ENCODE measurements at places on chromosomes 13 and 19. TPM values are rescaled to one million over a fixed set of nuclear protein-coding genes. Genes with fewer than 3 reads are reported as not detected.

Gene C1QTNF9
- not detected for total RNA-seq

Gene ZNF677
- 11.1 TPM for total RNA-seq

Gene RFX1
- 2.6 TPM for total RNA-seq

Gene ZNF738
- 7.8 TPM for total RNA-seq

Gene FCAR
- total RNA-seq, result 0.66 TPM

Gene C19orf38
- 2.7 TPM for total RNA-seq

GRCh38 chr13:75395066-75395465 lies 86.9 kb downstream of the TBC1D4 start:
- H3K4me1 ChIP-seq, result no peaks in the 10 kb centered on the region
- H3K36me3 ChIP-seq, result no peaks in the 10 kb centered on the region
- H3K4me3 ChIP-seq, result no peak overlapping the region

GRCh38 chr13:32587011-32587810 lies 959 bp downstream of the PDS5B start:
- H3K27ac ChIP-seq, result peak overlapping the region; percentile 98
- peak overlapping the region; percentile 74 for H3K4me3 ChIP-seq
- peak; percentile 59 for DNase-seq
- no peaks in the 10 kb centered on the region for H3K36me3 ChIP-seq

DNA sequence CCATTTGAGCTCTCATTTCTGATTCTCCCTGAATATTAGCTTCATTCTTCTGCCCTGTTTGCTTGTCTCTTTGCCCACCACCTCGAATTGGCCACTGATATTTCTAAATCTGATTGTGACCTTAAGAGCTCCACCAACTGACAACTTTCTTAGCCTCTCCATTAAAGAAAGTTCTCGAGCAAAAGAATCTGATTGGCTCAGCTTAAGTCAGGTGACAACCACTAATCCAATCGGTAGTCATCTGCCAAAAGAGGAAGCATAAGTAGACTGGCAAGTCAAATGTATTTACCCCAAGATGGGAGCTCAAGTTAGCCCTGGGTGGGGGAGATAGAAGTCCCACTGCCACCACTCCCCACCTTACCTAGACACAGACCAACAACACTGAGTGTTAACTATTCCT lies 41.5 kb downstream of the NOTCH3 start:
- H3K27ac ChIP-seq, result no peak overlapping the region
- no peak for DNase-seq
- H3K36me3 ChIP-seq, result no peaks in the 10 kb centered on the region
- H3K27me3 ChIP-seq, result no peaks in the 10 kb centered on the region
- H3K4me3 ChIP-seq, result no peak overlapping the region

- H3K36me3 ChIP-seq, result no peaks in the 10 kb centered on the region
- no peak for DNase-seq
- no peaks in the 10 kb centered on the region for H3K27me3 ChIP-seq
- H3K27ac ChIP-seq, result peak overlapping the region; percentile 27
These were observed 22.4 kb downstream of the GTF2F2 start for GRCh38 chr13:45142440-45143345.

GRCh38 chr19:44050740-44051649 lies 841 bp upstream of the ZNF223 start:
- H3K27ac ChIP-seq, result peak overlapping the region; percentile 61
- no peaks in the 10 kb centered on the region for H3K4me1 ChIP-seq
- H3K36me3 ChIP-seq, result peaks cover 5% of the 10 kb centered on the region
- H3K27me3 ChIP-seq, result no peaks in the 10 kb centered on the region

- H3K27ac ChIP-seq, result no peak overlapping the region
- DNase-seq, result no peak
- no peak overlapping the region for H3K4me3 ChIP-seq
- no peaks in the 10 kb centered on the region for H3K36me3 ChIP-seq
- no peaks in the 10 kb centered on the region for H3K27me3 ChIP-seq
These were observed 6.4 kb upstream of the ERICH6B start for GRCh38 chr13:45621950-45622349.

- no peaks in the 10 kb centered on the region for H3K36me3 ChIP-seq
- H3K27ac ChIP-seq, result no peak overlapping the region
- H3K4me1 ChIP-seq, result no peaks in the 10 kb centered on the region
- DNase-seq, result no peak
- H3K27me3 ChIP-seq, result no peaks in the 10 kb centered on the region
- H3K4me3 ChIP-seq, result no peak overlapping the region
These were observed 84.0 kb downstream of the MZT1 start for GRCh38 chr13:72643311-72643989.

DNA sequence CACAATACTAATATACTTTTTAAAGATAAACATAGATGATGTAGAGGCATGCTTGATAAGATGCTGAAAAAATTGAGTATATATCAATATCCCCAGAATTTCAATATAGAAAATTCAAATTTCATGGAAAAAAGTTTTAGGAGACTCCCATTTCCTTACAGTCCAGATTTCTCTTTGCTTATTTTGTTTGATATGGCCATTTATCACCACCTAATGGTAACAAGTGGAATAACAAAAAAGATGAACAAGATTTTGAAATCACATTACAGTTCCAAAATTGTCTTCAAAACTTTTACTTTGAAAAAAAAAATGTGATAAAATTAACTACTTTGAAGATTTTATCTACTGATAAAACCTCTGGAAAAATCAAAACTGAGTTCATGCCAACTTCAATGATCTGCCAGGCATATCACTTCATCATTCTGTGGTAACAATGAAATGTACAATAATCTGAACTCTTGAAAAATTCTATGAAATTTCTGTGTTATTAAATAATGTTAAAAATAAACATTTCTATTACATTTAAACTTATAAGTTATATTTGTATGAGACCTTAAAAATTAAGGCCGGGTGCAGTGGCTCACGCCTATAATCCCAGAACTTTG lies 17.5 kb downstream of the MIPEP start:
- H3K4me1 ChIP-seq, result no peaks in the 10 kb centered on the region
- no peak overlapping the region for H3K4me3 ChIP-seq
- DNase-seq, result no peak
- H3K27me3 ChIP-seq, result no peaks in the 10 kb centered on the region
- no peaks in the 10 kb centered on the region for H3K36me3 ChIP-seq

DNA sequence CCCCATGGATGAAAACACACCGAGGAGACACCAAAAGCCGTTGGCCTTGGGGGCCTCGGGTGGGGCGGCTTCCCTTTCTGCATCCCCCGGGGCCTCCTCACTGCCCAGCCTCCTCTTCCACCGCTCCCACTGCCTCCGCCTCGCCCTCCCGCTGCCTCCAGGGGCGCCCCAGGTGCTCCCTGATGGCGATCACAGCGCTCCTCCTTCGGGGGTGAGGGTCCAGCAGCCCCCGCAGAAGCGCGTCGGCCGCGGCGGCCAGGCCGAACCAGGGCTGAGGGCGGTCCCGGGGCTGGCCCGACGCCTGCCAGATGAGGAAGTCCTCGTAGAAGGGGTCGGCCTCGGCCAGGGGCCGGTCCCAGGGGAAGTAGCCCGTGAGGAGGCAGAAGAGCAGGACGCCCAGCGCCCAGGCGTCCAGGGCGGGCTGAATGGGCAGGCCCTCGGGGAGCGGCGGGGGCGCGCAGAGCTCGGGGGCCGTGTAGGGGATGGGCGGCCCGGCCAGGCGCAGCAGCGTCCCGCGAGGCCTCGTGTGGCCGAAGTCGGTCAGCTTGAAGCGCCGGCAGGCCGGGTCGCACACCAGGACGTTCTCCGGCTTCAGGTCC lies 7.2 kb downstream of the SBK2 start:
- H3K36me3 ChIP-seq, result no peaks in the 10 kb centered on the region
- H3K27me3 ChIP-seq, result no peaks in the 10 kb centered on the region
- H3K4me3 ChIP-seq, result no peak overlapping the region
- DNase-seq, result no peak
- H3K4me1 ChIP-seq, result peaks cover 3% of the 10 kb centered on the region
- H3K27ac ChIP-seq, result no peak overlapping the region

- no peak overlapping the region for H3K27ac ChIP-seq
- H3K27me3 ChIP-seq, result peaks cover 2% of the 10 kb centered on the region
- H3K4me1 ChIP-seq, result peaks cover 11% of the 10 kb centered on the region
- no peak for DNase-seq
- H3K36me3 ChIP-seq, result no peaks in the 10 kb centered on the region
These were observed 143.2 kb upstream of the ZNF536 start for GRCh38 chr19:30228835-30229524.

DNA sequence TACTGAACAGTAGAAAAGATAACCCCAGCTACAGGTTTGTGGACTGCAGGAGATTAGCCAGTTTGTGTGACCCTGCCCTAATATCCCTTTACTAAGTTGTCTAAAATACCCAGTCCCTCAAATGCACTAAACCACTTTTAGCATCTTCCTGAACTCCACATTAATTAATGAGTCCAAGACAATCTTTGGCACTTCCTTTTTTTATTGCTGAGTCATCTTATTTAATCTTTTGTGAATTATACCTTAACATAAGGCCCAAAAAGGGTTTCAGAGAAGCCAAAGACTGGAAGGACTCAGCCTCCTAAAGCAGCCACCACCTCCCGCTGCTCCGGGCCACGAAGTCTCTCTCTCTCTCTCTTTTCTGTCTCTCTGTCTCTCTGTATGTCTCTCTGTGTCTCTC lies 48.8 kb upstream of the PDCD5 start:
- no peak for DNase-seq
- no peak overlapping the region for H3K27ac ChIP-seq
- no peaks in the 10 kb centered on the region for H3K4me1 ChIP-seq
- H3K27me3 ChIP-seq, result no peaks in the 10 kb centered on the region
- H3K36me3 ChIP-seq, result no peaks in the 10 kb centered on the region

- H3K4me1 ChIP-seq, result no peaks in the 10 kb centered on the region
- DNase-seq, result no peak
- H3K27ac ChIP-seq, result no peak overlapping the region
- no peaks in the 10 kb centered on the region for H3K36me3 ChIP-seq
These were observed 73.1 kb downstream of the KCTD12 start for GRCh38 chr13:76813000-76813691.

DNA sequence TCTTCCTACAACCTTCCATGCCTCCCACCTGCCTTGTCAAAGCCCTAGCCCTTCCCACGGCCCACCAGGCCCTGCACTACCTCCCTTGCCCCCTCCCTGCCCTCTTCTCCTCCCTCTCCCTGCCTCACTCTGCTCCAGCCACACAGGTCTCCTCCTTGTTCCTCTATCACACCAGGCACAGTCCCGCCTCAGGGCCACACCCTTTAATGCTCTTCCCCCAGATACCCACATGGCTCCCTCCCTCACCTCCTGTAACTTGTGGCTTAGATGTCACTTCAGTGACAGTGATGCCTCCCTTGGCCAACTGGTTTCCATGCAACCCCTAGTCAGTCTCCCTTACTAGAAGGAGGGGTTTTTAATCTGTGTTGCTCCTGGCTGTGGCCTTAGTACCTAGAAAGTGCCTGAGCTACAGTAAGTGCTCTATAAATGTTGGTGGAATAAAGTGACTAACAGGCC lies 1.3 kb downstream of the SIRT6 start:
- no peaks in the 10 kb centered on the region for H3K36me3 ChIP-seq
- H3K27me3 ChIP-seq, result no peaks in the 10 kb centered on the region
- DNase-seq, result no peak

- no peak overlapping the region for H3K4me3 ChIP-seq
- no peaks in the 10 kb centered on the region for H3K4me1 ChIP-seq
- no peak for DNase-seq
- no peaks in the 10 kb centered on the region for H3K27me3 ChIP-seq
These were observed 8.7 kb downstream of the FIZ1 start for GRCh38 chr19:55590617-55591016.

DNA sequence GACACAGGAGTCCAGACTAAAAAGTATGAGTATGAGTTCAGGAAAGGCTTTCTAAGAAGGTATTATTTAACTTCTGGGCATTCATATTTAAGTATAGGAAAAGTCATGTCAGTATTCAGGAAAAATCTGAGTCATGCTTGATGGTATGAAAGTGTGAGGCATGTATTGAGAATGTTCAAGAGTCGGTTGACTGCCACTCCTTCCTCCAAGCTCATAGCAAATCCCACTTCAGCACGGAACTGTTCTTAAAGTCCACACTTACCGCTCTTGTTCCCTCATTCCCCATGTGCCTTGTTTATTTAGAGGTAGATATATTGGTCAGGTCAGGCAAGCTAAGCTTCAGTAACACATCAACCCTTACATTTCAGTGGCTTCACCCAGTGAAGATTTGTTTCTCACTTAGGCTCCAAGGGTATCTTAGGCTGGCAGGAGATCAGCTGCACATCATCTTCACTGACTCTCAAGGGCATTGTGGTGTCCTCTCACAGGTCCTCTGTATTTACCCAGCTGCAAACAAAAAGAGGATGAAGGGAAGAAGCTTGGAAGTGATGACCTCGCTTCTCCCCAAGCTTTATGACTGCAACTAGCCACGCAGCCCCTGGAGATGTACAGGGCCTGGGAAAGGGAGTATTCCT lies 1189.2 kb downstream of the EFNB2 start:
- H3K27me3 ChIP-seq, result no peaks in the 10 kb centered on the region
- no peaks in the 10 kb centered on the region for H3K36me3 ChIP-seq
- H3K4me1 ChIP-seq, result no peaks in the 10 kb centered on the region

DNA sequence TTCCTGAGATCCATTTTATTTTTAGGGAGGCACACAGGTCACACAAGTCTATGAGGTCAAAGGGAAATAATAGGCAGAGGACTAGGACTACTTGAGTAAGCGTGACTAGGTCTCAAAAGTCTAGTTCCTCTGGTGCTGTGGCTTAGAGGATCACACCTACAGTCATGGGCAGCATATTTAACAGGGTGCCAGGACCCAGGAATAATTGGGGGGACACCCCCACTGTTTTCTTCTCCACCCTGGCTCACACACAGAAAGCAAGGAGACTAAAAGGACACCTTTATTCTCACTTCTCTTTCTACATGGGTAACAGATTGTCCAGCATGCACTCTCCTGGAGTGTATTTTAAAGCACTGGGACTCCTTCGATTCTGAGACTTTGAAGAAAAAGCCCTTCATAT lies 26.2 kb downstream of the OXGR1 start:
- no peaks in the 10 kb centered on the region for H3K36me3 ChIP-seq
- no peak overlapping the region for H3K4me3 ChIP-seq
- no peak for DNase-seq

GRCh38 chr19:2426611-2427428 lies 566 bp downstream of the TIMM13 start:
- peaks cover 19% of the 10 kb centered on the region for H3K4me1 ChIP-seq
- no peak for DNase-seq
- no peaks in the 10 kb centered on the region for H3K27me3 ChIP-seq
- H3K4me3 ChIP-seq, result peak overlapping the region; percentile 93
- no peaks in the 10 kb centered on the region for H3K36me3 ChIP-seq
- H3K27ac ChIP-seq, result peak overlapping the region; percentile 97

DNA sequence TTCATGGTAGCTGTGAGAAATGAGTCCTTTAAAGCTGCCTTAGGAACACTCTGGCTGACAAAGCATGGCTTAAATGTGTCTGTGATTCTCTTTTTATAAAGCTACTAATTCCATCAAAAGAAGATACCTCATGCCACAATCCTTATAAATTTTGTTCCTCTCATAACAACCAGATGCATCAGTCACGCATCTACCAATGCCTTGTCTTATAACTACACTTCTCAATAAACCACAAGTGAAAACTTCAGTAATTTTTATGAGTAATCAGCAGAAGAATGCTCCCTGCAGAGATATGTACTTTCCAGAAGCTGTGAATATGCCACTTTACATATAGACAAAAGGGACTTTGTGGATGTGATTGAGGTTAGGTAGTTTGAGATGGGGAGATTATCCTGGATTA lies 147.8 kb downstream of the SUCLA2 start:
- DNase-seq, result no peak
- H3K4me3 ChIP-seq, result no peak overlapping the region
- H3K4me1 ChIP-seq, result no peaks in the 10 kb centered on the region
- no peak overlapping the region for H3K27ac ChIP-seq
